Myocyte (in vitro differentiated cells): ENCODE measurements at places on chromosomes 12 and 14.

DNA sequence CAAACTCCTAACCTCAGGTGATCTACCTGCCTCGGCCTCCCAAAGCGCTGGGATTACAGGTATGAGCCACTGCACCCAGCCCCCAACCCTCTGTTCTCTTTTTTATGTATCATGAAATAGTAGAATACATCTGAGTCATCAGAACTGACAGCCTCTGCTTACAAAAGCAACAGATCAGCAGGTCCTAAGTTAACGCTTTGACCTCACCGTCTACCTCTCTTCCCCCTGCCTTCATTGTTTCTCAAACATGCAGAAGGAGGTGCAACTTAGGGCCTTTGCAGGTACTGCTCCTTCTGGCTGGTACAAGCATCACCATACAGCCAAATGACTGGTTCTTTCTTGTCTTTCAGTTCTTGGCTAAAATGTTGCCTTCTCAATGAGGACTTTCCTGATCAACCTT is 249.2 kb downstream of the PAWR start:
- no peak for DNase-seq

GRCh38 chr14:24274101-24274543 is 2.7 kb upstream of the RABGGTA start:
- DNase-seq, result no peak

DNA sequence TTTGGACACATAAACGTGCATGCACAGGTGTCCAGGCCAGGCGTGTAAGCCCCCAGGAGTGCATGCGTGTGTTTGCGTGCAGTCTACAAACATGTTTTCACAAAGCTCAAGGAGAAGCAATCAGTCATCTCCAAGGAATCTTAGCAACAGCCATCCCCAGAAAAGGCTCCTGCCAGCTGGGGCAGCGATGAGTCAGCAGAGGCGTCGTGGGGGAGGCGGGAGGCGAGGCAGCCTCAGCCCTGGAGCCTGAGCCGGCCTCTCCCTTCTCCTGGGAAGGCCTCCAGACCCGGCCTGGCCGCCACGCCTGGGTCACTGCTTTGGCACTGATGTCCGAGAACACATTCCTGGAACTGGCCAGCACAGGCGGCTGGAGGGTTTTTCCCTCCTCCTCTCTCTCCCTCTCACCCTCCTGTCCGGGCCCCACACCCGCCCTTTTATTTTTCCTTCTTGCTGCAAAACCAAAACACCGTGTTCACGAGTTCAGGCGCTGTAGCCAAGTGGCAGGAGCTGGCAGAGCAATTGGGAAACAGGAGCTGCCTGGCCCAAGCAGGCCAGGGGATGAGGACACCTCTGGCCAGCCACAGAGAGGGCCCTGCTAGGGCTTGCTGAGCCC is 92.7 kb downstream of the LRRC74A start:
- DNase-seq, result peak; percentile 99

DNA sequence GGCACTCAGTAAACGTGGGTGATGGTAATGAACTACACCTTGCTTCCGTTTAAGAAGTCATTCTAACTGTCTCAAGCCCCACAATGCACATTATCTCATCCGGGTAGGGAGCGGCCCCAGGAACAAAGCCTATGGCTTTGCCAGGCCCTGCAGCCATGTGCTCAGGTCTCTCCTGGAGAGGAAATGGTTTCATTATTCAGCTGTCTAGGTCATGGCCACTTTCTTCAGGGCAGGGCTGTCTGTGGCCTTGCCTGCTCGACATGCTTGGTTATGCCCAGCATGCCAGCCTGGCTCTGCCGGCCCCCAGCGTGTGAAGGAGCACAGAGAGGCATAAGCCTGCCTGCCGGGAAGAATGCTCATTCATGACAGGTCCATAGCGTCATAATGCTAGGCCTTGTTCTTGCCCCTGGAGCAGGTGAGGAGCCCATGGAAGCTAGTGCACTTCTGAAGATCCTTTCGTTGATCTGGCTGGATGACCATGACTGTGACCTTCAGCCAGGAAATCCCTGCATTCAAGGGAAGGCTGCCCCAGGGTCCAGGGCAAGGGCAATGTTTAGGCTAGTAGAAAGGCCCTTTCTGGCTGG is 26.3 kb upstream of the FOS start:
- DNase-seq, result peak; percentile 71

- DNase-seq, result no peak
Observed at GRCh38 chr14:56413721-56414120, 165.9 kb upstream of the TMEM260 start.

- no peak for DNase-seq
Observed at GRCh38 chr12:131101006-131101405, 147.3 kb downstream of the ADGRD1 start.

- no peak for DNase-seq
Observed at GRCh38 chr14:79732911-79733655, 478.2 kb downstream of the DIO2 start.

DNA sequence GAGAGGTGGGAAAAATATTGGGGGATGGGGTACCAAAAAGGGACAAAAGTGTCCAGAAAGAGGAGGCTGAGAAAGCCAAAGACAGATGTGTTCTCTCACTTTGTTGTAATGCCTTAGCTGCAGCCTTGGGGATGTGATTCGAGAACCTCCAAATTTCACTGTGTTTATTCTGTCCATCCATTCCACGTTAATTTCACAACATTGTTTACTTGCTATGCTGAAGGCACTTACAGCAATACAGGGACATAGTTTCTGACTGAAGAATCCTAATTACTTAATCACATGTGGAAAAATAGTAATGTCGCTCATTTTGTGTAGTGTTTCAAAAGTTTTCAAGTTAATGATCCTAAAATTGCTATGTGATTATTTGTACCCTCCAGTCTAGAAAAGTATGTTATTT is 146.2 kb upstream of the SLC38A2 start:
- no peak for DNase-seq

GRCh38 chr14:102262929-102263462 is 42.0 kb downstream of the MOK start:
- no peak for DNase-seq

DNA sequence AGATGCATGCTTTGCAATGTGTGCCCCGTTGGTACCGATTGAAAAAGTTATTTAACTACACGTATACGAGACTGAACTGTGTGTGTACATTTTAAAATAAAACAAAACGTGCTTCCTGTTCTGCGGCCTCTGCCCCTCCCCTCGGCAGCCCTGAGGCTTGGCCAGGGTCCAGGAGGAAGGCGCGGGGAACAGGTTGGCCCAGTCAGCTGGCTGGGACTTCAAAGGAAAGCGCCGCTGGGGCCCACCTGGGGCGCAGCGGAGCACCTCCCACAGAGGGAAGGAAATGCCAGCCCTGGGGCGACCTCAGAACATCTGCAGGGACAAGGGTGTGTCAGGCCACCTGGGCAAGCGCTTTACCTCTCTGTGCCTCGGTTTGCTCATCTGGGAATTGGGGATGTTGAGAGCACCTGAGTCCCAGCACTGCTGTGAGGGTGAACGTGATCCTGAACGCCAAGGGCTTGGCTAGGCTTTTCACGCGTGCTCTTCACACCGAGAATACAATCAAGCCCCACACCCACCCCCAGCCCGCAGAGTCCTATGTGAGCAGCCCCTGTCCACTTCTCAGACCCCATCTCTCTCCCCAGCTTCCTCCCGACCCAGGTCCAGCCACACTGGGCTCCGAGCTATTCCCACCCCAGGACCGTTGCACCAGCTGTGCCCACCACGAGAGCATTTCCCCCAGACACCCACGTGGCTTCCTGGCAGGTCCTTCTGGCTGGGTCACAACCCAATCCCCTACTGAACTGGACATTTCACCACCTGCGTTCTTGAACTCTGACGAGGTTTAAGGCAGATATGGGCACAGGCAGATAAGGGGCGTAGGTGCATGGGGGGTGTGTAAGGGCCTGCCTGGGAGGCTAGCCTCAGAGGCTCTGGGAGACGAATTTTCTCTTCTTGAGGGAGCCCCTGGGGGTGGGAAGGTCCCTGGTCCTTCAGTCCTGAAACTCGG is 41.9 kb upstream of the NCOR2 start:
- DNase-seq, result no peak

DNA sequence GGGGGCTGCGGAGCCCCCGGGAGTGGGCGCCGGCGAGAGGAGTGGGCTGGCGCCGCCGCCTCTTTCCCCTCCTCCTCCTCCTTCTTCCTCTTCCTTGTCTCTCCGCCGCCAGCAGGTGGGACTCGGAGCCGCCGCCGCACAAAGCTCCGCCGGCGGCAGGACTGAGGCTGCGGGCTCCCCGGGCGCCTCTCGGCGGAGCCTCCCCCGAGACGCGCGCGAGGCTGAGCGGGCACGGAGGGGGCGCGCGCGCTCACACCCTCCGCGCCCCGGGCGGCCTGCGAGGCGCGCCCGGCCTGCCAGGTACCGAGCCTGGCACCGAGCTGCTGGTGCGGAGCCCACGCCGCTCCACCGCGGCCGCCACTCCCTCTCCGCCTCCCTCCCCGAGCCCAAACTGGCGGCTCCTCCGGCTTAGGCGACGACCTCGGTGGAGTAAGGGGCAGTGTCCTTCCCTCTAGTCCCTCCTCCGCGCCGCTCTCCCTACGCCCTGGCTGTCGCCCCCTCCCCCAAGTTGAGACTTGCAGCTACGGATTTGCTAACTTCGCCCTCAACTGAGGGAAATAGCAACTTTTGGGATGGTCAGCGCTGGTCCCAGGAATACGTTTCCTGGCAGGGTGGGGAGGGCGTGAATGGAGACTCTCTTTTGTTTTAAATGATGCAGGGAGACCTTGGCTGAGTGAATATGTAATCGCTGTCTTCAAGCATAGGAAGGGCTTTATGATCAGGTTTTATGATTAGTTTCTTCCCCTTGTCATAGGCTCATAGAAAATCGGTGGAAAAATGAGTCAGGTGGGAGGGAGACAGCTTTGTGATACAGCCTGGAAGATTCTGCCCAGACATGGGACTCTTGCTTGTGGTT is 199.5 kb upstream of the CAND1 start:
- peak; percentile 13 for DNase-seq

DNA sequence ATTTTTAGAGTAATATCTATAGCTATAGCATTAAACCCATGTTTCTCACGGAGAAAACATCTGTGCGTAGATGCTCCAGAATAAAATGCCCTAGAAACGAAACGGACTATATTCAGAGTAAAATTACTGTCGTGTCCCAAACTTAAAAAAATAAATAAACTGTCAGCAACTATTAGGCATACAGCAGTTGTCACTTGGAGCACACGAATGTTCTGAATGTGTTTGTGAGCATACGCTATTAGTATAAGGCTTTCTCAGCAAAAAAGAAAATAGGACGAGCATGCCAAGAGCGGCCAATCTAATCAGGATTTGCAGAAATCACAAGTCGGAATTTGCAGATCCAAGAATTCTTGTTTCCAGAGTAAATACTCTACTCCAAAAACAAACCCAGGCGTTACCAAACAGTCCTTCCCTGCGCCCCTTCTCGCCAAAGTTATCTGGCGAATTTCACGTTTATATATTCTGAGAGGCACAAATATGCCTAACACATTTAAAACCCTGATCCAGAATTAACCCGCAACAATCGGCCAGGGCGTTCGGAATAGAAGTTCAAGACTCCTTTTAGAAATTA is 836 bp downstream of the PTPN21 start:
- no peak for DNase-seq

- DNase-seq, result peak; percentile 38
Observed at GRCh38 chr14:55881577-55882241, 236.5 kb upstream of the PELI2 start.

DNA sequence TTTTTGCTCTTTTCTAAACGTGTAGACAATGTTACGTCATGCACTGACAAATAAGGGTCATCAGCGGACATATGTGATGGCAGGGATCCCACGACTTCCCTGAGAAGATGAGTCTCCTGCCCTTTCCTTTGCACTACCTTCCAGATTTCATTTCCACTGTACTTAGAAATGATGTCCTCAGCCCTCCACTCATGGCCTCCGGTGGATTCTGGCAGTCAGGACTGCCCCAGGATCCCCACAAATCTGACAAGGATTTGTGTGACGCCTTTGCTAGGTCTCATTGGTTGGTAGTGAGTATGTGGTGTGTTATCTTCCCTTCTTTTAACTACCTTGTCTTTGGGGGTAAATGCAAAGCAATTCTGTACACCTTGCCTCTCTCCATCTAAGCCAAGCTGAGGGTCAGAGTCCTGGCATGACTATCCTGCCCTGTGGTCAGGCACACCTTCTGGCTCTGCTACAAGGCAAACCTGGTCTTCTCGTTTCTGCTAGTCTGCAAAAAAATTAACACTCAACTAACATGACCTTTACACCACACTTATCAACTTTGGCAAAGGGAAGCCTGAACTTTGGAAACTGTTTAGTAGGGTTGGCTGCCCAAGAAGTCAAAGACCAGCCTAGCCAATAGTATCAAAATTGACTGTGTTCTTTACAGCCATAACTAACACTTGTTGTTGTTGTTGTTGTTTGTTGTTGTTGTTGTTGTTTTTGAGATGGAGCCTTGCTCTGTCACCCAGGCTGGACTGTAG is 17.3 kb upstream of the DHRS4 start:
- DNase-seq, result no peak

GRCh38 chr12:52672321-52672933 is 7.8 kb downstream of the KRT1 start:
- DNase-seq, result no peak

DNA sequence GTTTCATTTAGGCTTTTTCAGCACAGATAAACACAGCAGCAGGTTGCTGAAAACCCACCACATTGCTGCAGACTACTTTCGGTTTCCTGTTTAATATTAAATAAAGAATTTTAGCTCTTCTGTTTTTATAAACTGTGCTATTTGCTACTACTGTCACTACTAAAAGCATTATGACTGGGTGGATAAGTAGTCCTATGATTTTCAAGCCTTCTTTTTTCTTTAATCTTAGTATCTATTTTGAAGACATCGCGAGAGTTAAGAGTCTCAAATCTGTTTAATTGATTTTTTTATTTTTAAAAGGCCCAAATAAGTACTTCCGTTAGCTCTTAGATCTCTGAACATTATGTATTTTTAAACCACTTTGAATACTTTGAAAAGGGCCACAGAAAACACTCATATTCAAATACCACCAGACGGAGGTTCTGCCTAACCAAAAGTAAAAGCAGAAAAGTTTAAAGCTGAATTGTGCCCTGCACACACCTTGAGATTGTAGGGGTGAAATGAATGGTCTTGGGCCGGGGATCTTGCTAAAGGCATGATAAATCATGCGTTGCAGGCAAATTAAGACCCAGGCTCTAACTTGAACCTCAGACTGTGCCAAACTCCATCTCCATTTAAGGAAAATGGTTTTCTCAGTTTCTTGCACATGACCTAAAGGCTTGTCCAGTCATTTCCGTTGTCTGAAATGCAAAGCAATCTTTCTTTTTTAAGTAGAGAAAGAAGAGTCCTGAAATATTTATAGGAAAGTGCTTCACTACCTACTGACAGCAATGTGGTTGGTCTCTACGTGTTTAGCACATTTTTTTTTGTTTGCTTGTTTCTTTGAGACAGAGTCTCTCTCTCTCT is 13.6 kb upstream of the FOXN3 start:
- DNase-seq, result no peak
